ENCODE measurements at places on chromosomes 6 and 20. TPM values are rescaled to one million over a fixed set of nuclear protein-coding genes. Genes with fewer than 3 reads are reported as not detected.

Gene GMPR
- 21.6 TPM for polyA plus RNA-seq

Gene DCBLD1
- 6.6 TPM for polyA plus RNA-seq

Gene ATP6V1G2
- polyA plus RNA-seq: 4.3 TPM

Gene PTPRA
- 60.5 TPM for polyA plus RNA-seq

Gene C6orf163
- 0.75 TPM for polyA plus RNA-seq

Gene GNAS
- polyA plus RNA-seq: 3,476 TPM

Data from muscle of arm (tissue), 14 donors.